ENCODE measurements at places on chromosomes 6 and 20.

DNA sequence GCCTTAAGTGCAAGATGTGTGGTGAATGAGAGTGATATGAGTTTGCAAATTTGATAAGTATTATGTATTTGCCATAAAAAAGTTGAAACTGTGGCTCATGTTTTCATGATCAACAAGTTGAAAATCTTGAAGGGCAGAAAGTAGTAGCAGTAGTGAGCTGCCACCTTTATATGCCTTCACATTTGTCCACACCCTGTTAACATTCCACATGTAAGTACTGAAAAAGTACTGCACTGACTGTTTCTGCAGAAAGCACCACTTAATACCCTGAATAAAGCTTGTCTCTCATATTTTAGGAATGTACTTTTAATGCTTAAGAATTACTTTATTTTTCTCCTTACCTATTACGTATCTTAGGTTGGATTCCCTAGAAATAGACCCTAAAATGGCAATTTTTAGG is 45.9 kb downstream of the FLRT3 start:
- DNase-seq, result no peak

DNA sequence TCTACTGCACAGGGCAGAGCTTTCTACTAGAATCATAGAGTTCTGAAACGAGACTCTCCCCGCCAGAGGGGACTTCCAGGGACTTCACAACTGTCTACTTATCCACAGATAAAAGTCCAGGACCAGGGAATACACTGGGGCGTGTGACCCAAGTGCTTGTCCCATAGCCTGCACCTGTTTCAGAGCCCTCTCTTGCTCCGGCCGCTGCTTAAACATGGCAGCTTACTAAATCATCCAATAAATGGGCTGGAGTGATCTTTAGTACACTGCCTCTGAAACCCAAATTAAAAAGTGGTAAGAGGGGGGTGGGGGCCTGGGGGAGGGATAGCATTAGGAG is 8.9 kb upstream of the RAB44 start:
- no peak for DNase-seq

- no peak for DNase-seq
Measured at GRCh38 chr20:2139250-2139649, 37.6 kb downstream of the STK35 start.

GRCh38 chr20:52974179-52974594 is 2.0 kb downstream of the TSHZ2 start:
- no peak for DNase-seq

DNA sequence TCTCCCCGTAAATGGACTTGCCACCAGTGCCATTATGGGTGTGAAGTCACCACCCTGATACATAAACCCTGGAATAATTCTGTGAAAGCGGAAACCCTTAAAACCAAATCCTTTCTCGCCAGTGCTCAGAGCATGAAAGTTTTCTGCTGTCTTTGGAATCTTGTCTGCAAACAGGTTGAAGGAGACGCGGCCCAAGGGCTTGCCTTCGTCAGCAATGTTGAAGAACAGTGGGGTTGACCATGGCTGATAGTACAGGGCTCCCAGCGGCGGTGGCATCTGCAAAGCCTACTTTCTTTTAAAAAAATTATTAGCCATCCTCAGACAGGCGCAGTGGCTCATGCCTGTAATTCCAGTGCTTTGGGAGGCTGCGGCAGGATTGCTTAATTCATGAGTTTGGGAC is 22.1 kb downstream of the ABHD12 start:
- no peak for DNase-seq

- DNase-seq, result no peak
Measured at GRCh38 chr6:38973178-38974057, 75.2 kb upstream of the GLP1R start.

DNA sequence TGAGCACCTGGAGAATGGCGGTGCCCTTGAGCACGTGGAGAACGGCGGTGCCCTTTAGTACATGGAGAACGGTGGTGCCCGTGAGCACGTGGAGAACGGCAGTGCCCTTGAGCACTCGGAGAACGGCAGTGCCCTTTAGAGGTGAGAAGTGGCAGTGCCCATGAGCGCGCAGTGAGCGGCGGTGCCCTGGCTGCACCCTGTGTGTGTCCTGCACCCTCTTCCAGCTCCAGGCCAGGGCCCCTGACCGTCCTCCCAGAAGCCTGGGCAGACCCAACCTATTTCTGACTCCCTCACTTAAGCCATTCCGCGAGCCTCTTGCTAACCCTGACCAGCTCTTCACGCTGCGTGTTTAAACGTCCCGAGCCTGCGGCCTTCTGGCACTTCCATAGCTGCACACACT is 151.3 kb downstream of the DLL1 start:
- no peak for DNase-seq

DNA sequence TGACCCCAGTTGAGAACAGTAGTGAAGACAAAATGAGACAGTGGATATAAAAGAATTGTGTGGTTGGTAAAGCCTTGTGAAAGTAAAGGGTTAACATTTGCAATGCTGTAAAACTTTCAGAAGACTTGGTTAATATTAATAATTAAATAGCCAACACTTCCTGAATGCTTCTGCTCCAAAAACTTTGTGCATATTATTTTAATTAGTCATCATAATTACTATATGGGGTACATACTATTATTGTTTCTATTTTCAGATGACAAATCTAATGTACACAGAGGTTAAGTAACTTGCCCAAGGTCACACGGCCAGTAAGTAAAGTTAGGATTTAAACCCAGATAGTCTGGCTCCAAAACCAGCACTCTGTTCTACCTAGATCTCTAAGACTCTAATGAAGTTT is 291.3 kb downstream of the OGFRL1 start:
- DNase-seq, result no peak

DNA sequence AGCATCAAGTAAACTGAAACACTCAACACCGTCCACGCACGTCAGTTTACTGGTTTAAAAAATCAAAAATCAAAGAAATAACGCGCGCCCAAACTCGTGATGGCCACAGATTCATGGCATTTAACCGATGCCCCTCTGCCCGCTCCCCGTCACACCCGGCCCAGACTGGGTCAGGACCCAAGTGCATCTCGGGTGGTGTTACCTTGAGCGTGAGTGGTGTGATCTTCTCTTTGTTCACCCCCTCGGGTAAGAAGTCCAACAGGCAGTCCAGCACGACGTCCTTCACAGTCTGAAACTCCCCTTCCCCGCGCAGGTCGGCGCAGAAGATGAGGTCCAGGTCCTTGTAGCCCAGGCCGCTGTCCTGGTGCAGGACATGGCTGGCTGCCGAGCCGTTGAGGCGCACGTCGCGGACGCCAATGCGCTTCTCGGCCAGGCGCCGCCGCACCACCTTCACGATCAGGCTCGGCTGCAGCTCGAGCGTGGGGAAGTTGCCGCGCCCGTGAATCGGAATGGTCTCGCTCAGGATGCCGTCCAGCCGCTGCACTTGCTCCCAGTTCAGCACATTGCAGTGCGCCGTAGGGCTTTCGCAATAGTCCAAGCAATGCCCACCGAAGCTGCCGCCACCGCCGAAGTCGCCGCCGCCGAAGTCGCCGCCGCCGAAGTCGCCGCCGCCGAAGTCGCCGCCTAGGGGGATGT is 945 bp downstream of the TENT5A start:
- no peak for DNase-seq

- DNase-seq, result no peak
Measured at GRCh38 chr6:53095716-53096115, 30.5 kb downstream of the FBXO9 start.

DNA sequence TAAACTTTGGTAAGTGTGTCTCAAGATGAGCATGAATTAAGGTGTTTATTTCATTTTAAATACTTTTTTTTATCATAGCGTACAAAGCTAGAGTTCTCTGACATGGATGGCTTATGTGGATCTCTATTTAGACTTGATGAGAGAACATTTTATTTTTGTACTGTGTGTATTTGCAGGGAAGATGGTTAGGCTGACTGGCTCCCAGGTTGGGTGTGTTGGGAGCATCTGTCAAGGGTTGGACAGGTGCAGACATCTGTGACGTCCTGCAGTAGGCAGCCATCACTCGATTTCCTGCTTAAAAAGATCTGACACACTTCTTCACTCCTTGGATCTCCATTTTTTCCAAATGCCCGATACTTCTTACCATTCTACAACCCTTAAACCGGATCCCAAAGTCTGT is 221.9 kb upstream of the QKI start:
- no peak for DNase-seq

DNA sequence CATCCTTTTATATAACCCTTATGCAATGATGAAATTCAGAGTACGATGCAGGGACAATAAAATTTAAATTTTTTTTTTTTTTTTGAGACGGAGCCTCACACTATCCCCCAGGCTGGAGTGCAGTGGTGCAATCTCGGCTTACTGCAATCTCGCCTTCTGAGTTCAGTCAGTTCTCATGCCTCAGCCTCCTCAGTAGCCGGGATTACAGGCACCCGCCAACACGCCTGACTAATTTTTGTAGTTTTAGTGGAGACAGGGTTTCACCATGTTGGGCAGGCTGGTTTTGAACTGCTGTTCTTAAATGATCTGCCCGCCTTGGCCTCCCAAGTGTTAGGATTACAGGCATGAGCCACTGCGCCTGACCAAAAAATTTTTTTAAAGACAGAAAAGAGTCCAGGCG is 15.2 kb downstream of the MTO1 start:
- DNase-seq, result no peak

GRCh38 chr20:20487811-20488210 is 119.9 kb downstream of the INSM1 start:
- no peak for DNase-seq

DNA sequence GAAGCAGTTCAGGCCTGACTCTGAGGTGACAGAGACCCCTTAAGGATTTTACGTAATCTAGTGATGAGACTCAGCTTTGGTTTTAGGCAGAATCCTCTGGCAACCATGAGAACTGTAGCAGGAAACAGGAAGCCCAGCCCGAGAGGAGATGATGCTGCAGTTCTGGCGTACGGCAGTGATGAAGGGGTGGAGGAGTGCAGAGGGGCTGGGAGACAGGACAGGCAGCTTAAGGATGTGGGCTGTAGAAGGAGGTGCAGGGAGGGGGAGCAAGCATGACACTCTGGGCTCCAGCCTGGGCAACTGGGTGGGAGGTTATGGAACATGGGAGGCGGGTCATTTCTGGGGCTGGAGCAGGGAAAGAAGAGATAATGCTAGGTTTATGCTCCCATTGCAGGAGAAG is 67.1 kb downstream of the LRFN2 start:
- no peak for DNase-seq

GRCh38 chr20:1702328-1702727 is 44.7 kb upstream of the SIRPG start:
- no peak for DNase-seq

DNA sequence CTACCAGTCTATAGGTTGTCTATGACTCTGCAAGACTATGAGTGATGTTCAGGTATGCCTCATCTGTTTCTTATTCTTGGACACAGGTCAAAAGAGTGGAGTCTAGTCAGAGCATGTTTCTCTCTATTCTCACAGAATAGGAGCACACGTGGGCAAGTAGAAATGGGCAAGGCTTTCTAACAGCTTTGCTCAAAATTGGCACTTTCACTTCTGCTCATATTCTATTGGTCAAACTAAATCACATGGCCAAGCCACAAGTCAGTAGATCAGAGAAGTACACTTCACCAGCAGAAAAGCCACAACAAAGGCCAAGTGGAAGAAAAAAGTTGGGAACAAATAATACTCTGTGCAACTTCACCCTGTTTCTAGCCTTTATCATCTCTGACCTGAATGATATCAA is 354.5 kb upstream of the SYNCRIP start:
- DNase-seq, result no peak

GRCh38 chr6:46052479-46052878 is 36.8 kb upstream of the CLIC5 start:
- no peak for DNase-seq

DNA sequence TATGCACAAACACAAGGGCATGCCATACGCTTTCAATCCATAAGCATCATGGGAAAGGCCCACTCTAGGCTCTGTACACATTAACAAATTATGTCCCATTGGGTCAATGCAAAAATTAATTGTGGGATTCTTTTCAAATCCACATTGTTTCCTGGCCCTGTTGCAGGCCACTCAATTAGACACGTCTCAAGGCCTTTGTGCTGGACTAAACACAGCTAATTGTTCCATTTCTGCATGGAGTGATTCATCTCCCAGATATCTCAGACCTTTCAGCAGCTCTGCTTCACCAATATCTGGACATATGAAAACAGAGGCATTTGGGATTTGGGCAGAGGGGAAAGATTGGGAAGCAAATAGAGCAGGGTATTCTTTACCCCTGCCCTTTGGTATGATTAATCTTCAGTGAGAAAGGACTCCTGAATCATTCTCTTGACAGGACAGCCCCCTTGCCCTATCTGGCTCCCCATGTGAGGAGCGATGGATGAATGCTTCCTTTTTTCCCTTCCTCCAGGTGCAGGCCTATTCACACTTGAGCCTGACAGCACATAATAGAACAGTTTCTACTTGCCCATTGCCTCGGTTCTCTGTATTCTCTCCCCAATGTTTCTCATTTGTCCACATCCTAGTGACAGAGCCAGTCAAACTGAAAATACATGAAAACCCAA is 547.6 kb downstream of the HAO1 start:
- no peak for DNase-seq

DNA sequence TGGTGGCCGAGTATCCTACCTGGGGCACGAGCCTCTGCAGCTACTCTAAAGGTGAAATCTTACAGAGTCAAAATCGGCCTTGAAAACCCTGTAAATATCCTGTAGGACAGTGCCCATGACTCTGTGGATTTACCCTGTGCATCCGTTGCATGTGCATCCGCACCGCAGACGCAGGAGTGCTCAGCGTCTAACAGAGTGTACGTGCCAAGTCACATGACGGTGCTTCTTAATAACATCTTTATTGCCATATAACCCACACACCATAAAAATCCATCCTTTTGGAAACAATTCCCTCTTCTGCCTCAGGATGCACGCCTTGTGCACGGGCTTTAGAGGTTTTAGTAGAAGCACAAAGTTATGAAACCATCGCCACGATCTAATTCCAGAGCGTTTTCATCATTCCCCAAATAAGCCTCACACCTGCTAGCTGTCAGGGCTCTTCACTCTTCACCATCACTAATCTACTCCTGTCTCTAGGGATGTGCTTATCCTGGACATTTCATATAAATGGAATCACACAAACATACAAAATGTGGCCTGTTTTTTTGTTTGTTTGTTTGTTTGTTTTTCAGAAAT is 384.5 kb upstream of the SULF2 start:
- DNase-seq, result no peak

- DNase-seq, result no peak
Measured at GRCh38 chr6:19836799-19837510, at the start of gene ID4. Gene ID4 (plus strand): TSS chr6:19837370. CDS start chr6:19837755, 385 bp downstream.

DNA sequence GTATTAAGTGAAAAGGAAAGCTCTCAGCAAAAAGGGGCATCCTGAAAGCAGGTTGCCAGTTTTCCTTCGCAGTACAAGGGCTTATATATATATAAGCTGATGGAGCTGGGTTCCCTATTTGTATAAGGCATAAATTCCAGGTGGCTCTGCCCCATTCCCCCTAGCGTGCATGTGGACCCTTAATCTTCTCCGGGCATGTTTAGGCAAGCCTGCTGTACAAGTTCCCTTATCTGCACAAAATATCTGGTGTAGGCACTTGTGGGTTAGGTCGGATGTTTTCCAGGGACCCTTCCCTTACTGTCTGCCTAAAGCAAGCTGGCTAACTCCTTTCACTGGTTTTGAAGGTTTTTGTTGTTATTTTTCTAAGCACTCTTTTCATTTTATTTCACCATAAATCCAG is 140.7 kb downstream of the FUT9 start:
- DNase-seq, result no peak

GRCh38 chr20:56376331-56376730 is 15.7 kb downstream of the AURKA start:
- DNase-seq, result no peak
